ENCODE measurements at places on chromosomes 2 and 18.

DNA sequence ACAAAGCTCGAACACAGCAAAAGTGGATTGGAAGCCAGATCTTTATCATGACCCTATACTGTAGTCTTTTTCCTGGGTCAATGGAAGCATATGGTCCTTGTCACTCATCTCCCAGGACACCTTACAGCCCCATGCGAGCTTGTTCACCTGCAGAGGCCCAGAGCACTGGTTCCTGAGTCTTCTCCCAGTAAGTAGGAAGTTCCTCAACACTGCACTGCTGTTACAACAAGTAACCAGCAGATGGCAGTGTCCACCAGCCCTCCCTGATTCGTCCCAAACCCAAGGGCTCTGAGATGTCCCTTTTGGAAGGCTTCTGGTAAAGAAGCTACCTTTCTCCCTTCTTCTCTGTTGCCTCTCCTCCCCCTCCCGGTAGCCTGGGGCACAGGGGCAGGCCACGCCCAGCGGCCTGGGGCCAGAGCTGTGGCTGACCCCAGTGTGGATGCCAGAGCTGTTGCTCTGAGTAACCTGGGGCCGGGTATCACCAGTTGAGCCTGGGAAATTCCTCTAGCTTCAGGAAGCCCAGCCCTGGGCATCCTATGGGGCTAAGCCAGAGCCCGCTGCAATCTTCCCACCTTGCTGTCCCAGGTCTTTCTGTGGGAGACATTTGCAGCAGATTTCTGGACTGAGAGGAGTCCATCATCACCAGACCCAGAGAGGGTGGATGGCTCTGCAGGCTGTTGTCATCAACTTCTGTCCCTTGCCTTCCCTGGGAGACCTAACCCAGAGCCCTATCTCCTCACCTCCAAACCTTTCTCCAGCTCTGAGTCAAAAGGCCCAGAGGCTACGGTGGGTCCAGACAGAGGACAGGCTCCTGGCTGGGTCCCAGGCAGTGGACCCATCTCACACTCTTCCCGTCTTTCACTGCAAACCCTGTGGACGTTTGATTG lies 5.3 kb upstream of the GDF7 start:
- no peak for DNase-seq

- no peak for DNase-seq
Measured at GRCh38 chr18:13610555-13611141, 115.7 kb downstream of the FAM210A start.

GRCh38 chr2:218079943-218080913 lies 11.2 kb downstream of the RUFY4 start:
- no peak for DNase-seq

DNA sequence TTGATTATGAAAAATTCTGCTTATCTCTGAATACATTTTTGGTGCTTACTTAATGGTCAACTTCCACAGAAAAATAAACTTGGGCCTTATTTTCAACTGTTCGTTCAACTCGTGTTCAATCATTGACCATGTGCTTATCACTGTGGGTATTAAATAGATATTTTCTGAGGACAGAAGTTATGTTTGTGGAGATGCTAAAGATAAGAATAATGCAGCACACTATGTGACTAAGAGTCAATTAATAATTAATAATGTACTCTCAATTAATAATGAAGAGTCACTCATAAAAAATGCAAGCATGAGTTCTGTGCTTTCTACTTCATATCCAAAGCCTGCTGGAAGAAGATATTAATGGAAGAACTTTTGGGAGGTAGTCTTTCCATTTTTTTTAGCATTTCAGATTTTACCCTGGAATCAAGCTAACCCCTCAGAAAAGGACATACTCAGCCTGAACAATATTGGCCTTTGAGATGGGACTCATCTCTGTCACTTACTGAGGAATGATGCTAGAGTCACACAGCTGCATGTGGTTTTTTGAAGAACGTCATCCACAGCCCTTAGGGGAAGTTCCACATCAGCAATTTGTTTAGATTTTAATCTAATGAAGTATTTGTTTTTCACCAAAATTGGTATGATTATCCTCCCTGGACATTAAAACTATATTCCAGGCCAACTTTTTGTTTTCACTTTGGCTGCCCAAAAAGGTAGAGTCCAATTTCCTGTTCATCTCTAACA lies 191.9 kb upstream of the CRIM1 start:
- DNase-seq, result no peak

Data from nucleus accumbens (tissue), 56 donors.